Bronchial epithelial cell (primary cell): ENCODE measurements at places on chromosomes 2 and 18. TPM values are rescaled to one million over a fixed set of nuclear protein-coding genes. Genes with fewer than 3 reads are reported as not detected.

DNA sequence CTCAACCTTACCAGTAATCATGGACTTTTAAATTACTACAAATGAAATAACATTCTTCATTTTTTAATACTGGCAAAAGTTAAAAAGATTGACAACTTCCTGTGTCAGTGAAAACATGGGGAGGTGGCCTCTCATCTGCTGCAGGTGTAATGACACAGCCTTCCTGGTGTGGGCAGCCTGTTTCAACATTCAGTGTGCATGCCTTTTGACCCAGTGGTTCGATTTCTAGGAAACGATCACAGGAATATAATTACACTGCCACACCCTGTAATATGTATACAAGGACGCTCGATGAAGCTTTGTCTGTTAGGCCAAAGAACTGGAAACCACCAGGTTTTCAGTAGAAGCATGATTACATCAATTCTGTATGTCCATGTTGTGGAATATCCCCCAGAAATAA is 68.7 kb downstream of the MTHFD2 start:
- DNase-seq, result peak; percentile 49

GRCh38 chr2:12723736-12724463 is 7.2 kb downstream of the TRIB2 start:
- DNase-seq, result no peak

GRCh38 chr2:119122663-119123062 is 35.9 kb downstream of the C1QL2 start:
- DNase-seq, result no peak

- no peak for DNase-seq
These were observed 849.4 kb downstream of the SLC4A3 start for GRCh38 chr2:220476877-220477276.

DNA sequence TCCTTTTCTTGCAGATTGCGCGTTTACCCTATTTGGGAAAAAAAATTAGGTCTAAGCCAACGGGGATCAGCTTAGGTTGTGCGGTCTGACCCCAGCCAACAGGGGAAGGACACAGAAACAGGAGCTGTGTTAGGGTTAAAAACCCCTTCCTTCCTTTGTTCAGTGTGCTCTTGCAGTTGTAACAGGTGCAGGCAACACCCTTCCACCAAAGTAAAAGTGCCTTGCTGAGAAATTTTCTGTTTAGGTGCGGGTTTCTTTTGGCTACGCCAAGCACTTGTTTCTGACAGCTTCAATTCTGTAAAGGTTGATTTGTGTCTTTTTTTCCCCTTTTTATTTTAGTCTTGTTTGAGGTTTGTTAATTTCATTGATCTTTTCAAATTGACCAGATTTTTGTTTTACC is 92.5 kb downstream of the PTPN4 start:
- DNase-seq, result no peak

DNA sequence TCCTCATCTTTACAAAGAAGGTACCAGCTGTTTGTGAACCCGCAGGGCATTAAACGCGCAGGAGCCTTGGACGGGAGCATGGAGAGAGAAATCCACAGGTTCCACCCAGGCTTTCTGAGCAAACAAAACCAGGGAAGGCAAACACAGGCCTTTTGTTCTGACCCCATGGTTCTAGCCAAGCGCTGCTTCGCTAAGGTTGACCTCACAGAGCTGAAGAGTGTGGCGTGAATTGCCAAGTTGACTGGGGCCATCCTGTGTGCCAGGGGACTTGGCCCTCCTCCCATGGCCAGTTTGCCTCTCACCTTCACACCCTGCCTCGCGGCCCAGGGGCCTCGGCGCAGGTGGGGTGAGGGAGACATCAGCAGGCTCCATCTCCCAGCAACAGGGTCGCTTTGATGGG is 74.1 kb downstream of the VAPA start:
- no peak for DNase-seq

- DNase-seq, result peak; percentile 67
These were observed at the start of gene ITGA6 for GRCh38 chr2:172427256-172427989. ITGA6 (plus strand) TSS chr2:172427586.

DNA sequence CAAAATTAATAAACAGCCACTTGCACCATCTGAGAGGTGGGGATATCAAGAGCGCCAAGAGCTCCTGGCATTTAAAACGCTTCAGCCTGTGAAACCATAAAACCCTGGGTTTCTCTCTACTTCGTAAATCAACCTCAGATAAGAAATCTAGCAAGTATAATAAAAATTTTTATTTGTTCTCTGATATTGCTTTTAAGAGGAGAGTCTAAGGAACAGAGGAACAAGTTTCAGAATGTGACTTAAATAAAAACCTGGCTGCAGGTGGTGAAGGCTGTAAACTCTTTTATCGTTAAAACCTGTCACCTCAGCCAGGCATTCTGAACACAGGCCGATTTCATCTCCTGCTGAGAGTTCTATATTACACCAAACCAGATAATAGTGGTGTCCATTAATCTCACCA is 9.9 kb downstream of the DYTN start:
- DNase-seq, result no peak

DNA sequence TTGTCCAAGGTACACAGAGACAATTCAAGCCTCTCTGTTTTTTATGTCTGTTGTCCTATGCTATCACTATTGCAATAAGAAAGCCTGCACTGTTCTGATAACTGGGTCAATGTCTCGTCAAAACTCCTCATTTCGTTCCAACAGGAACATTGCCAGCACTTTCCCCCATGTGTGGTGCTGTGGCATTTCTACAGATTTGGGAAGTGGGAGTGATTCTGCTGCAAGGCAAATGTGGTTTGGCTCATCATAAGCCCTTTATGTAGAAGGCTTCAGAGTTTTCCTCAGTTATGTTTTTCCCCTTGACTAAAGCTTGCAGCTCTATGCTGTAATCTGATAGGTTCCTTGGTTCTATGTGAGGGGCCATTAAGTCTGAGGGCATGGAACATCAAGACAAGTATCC is 324.1 kb upstream of the TCF4 start:
- DNase-seq, result no peak

GRCh38 chr18:79058007-79058406 is 11.2 kb upstream of the ATP9B start:
- no peak for DNase-seq

GRCh38 chr2:153386481-153386897 is 92.1 kb downstream of the RPRM start:
- no peak for DNase-seq

- DNase-seq, result peak; percentile 32
These were observed 77.0 kb downstream of the ZSWIM2 start for GRCh38 chr2:186771850-186772463.

DNA sequence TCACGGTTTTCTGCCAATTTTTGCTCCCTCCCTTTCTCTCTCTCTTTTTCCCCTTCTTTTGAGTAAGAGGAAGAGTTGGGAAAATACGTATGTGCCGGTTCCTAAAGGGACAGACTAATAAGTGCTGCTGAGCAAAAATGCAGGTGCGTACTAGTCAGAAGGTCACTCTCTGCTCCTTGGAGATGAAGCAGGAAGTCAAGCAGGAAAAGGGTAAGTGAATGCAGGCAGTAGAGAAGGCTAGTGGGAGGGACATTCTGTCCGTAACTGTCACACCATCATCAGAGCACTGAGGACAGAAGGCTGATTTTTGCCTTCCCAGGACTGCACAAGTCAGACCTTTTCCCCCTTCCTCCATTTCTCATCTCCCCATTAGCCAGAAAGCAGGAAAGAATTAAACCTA is 105.7 kb downstream of the CDH2 start:
- DNase-seq, result no peak

DNA sequence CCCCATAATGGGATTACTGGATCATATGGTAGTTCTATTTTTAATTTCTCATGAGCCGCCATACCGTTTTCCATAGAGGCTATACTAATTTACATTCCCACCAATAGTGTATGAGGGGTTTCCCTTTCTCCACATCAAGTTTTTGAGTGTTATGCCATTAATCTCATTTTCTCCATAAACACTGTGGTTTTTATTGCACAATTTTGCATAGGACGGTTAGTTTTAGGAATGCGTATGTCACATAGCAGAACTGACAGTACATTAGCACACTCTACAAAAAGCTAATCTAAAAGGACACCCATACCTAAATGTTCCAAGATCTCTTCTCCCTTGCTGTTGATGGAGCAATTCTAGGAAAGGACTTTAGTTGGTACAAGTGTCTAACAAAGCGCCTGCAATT is 32.5 kb downstream of the DARS1 start:
- no peak for DNase-seq

DNA sequence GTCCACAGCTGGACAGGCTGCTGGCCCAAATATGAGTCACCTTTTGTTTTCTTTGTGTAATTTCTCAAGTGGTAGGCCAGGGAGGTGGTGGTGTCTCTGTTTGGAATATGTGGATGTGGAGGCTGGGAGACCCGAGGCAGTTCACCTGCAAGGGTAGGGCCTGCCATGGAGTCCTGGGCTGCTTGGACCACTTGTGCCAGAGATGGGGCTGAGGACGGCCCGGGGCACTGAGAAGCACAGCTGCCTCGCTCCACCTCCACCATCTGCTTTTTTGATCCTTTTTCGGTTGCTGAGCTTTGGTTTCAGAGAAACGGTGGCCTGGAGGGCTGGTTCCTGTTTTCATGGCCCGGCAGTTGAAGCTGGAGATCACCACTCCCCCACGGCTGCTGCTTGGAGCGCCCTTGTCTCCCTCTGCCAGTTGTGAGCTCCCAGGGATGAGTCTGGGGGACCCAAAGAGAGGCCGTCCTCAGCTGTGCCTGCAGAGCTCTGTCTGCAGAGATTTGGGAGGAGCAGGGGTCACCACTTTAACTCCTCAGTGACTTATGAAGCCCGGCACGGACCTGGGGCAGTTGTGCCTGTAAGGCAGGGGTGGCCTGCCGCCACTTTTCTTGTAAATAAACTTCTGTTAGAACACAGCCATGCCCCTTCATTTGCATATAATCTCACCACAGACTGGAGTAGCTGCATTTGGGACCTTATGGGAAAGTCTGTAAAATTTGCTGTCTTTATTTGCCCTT is 67.6 kb upstream of the MCFD2 start:
- DNase-seq, result no peak

DNA sequence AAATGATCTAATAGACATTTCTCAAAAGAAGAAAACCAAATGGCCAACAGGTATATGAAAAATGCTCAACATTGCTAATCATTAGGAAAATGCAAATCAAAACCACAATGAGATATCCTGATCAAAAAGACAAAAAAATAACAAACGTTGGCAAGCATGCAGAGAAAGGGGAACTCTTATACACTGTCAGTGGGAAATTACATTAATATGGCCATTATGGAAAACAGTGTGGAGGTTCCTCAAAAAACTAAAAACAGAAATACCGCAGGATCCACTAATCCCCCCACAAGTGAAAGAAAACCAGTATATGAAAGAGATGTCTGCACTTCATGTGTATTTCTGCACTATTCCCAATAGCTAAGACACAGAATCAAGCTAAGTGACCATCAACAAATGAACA is 57.7 kb upstream of the CTIF start:
- no peak for DNase-seq

DNA sequence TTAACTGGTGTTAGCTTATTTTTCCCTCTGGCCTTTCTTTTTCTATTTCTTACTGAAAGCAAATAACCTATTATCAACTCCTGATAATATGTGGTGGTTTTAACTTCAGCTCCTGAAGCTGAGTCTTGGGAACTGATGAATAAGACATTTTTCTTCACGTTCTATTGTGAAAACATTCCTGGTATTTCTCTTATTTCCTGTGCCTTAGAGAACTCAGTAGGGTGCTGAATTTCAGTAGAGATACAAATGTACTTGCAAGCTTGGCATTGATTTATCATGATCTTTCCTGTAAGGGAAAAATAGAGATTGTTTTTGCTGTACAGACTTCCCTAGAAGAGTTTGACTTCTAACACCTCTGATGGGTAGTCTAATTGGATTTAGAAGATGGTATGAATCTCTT is 52.8 kb upstream of the DCC start:
- DNase-seq, result no peak

DNA sequence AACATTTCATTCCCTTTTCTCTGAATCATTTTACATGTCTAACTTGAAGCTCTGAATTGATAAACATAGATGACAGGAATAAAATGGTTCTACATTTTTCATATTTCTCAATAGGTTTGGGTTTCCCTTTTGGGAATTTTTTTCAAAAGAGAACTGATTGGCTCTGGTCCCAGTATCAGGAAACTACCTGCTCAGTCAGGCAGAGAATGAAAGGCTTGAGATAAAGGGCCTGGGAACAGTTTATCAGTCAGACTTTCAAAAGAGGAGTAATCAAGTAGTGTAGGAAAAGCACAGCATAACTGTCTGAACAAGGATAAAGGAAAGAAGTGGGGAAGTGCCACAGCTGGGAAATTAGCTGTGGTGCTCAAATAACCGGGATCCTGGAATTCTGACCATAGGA is 28.3 kb upstream of the CCL20 start:
- peak; percentile 70 for DNase-seq

DNA sequence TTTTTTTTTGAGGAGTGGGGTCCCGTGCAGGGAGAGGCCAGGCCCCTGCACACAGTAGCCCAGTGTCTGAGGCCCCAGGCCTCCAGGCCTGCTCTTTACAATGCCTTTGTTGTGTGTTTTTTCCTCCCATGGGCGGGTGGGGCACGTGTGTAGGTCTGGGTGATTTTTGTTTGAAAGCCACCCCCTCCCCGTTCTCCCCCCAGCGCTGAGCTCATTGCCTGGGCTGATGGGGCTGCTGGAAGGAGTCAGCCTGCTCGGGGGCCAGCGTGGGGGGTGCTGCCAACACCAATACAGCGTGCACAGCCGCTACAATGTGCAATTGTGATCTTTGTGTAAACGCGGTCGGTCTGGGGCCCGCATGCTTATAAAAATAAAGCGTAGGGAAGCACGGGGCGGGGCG is 142.7 kb downstream of the DYSF start:
- DNase-seq, result no peak

The ALS2 gene
- 21.1 and 30.2 TPM in 2 replicates for total RNA-seq

The STK17B gene
- total RNA-seq, result 44.2 and 51.6 TPM in 2 replicates

The MYOM1 gene
- total RNA-seq, result 0.26 and 0.38 TPM in 2 replicates

The MC4R gene
- under 0.01 TPM in 1 of 2 replicates, not detected in the other for total RNA-seq

The RAB6C gene
- under 0.01 TPM in 1 of 2 replicates, not detected in the other for total RNA-seq

The MEP1B gene
- not detected in 2 replicates for total RNA-seq

The HOXD10 gene
- total RNA-seq, result not detected in 2 replicates

The ZCCHC2 gene
- 8.7 and 9.7 TPM in 2 replicates for total RNA-seq
